Right renal pelvis (tissue), 4 donors: ENCODE measurements at places on chromosomes 3 and 15. TPM values are rescaled to one million over a fixed set of nuclear protein-coding genes. Genes with fewer than 3 reads are reported as not detected.

Gene NMNAT3
- 7.3 TPM for polyA plus RNA-seq

Gene PSTPIP1
- 0.69 TPM for polyA plus RNA-seq

Gene ATP13A5
- not detected for polyA plus RNA-seq

Gene TRAIP
- 10.0 TPM for polyA plus RNA-seq

Gene CCNB2
- polyA plus RNA-seq: 39.9 TPM

Gene SFMBT1
- polyA plus RNA-seq: 8.5 TPM

GRCh38 chr15:72783004-72783639 lies 436 bp downstream of the ADPGK start:
- DNase-seq: no peak

DNA sequence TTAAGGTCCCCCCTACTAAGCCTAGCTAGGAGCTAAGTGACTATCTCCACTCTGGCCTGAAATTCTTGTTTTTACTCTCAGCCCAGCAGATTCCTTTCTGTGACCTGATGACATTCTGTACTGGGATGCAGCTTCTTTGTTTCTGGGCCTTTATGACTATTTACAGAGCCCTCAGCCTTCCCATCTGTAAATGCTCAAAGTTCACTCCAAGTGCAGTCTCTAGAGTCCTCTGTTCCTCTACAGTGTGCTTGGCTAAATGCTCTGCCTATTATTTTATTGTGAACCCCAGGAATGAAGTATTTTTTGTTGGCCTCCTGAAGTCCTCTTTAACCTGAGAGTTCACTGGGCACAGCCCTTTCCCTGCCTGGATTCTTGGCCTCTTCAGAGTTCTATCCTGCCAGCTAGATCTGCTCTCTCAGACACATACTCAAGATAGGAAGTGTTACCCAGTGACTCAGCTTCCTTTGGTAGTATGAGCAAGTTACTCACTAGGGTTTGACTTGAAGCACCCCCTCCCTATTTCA lies 278.1 kb upstream of the P2RY1 start:
- no peak for DNase-seq

DNA sequence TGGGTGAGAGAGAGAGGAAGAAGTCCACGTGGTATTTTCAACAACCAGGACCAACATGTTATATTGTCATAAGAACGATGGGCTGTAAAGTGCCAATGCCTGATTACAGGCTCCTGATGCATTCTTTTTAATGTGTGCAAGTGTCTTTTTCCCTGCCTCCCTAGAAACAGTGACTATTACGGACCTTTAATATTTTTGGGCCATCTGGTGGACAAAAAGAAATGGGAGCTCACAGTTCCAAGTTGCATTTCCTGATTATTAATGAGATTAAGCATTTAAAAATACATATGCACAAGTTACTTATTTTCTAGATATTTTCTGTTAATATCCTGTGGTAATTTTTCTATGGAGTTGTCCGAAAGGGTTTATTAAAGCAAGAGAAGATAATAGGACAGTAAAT lies 530.2 kb downstream of the NR2F2 start:
- DNase-seq: no peak

DNA sequence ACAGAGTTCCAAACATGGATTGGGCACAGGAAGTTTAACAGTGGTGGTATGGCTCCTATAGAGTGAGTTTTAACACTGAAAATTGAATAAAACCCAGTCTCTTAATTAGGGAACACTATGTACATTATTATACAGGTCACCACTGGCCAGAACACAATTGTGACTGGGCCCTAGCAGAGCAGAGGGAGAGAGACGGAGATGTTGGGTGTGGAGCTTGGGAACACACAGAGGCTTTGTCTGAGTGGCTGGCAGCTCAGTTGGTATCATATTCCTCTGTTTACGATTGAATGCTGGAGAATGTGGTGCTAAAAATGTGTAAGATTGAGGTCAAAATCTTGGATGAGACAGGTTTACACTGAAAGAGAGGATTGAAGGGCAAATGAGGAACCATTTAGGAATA lies 6.8 kb upstream of the MOBP start:
- DNase-seq: no peak

DNA sequence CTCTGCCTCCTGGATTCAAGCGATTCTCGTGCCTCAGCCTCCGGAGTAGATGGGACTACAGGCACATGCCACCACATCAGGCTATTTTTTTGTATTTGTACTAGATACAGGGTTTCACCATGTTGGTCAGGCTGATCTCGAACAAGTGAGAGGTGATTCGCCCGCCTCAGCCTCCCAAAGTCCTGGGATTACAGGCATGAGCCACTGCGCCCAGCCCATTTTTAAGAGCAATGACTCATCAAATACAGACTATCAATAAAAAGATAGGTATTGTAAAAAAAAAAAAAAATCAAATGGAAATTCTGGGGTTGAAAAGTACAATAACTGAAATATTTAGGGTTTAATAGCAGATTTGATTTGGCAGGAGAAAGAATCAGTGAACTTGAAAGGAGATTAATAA lies 129.0 kb downstream of the TJP1 start:
- DNase-seq: no peak

GRCh38 chr15:85943151-85943550 lies 136.5 kb upstream of the AGBL1 start:
- no peak for DNase-seq

- DNase-seq: no peak
Measured at GRCh38 chr3:42826141-42826540, 16.9 kb downstream of the ACKR2 start.

- DNase-seq: no peak
Measured at GRCh38 chr3:31095255-31095654, 200.8 kb upstream of the GADL1 start.

DNA sequence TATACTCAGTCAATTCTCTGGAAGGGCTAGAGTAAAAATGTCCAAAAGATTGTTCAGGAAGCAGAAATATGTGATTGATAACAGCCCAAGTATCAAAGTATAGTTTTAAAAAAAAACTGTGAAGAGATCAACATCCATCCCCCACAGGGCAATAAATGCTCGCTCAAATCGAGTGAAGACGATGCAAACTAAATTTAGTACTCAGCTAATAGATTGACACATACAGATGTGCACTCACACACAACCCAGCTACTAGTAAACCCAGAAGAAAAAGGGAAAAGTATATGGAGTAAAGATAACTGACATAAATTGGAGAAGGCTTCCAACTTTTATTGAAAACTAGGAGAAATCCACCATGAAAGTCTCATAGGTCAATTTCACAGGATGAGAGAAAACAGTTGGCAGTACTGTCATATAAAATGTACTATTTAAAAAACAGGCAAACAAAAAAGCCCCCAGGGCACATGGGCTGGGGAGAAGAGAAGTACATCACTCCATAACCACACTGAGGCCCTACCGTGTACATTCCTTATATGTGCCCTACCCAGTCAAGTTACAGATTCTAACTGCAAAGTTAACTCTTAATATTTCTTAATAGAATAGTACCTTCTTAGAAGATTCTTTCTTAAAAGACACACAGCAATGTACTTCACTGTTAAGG lies 125.7 kb downstream of the TBL1XR1 start:
- DNase-seq: no peak

GRCh38 chr3:133330065-133330464 lies 69.8 kb upstream of the BFSP2 start:
- no peak for DNase-seq

DNA sequence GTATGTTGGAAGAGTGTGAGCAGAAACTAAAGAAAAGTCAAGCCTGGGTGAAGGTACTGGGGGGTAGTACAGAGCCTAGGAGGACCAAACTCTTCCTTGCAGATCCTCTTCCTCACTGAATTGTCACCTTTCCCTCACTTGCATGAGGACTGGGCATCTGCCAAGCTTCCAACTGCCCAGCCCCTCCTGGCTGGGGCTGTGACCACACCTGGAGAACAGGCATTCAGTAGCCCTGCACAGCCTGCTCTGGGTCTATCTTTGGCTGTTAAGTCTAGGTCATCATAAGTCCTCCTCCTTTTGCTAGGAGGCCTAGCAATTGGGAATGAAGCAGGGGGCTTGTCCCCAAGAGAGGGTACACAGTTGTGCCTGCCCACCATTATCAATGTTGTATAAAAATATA lies 55.2 kb downstream of the CAPN7 start:
- DNase-seq: no peak

- no peak for DNase-seq
Measured at GRCh38 chr3:178244733-178245709, 291.2 kb upstream of the KCNMB2 start.
